Stimulated activated CD4-positive, alpha-beta T cell treated with anti-CD3 and anti-CD28 coated beads, Interleukin-12 subunit alpha, Interleukin-12 subunit beta, amount 100 ng/mL, for 24 hours (primary cell): ENCODE measurements at places on chromosomes 2 and 18.

GRCh38 chr2:163436963-163437362, 298.8 kb downstream of the FIGN start:
- no peak for DNase-seq

DNA sequence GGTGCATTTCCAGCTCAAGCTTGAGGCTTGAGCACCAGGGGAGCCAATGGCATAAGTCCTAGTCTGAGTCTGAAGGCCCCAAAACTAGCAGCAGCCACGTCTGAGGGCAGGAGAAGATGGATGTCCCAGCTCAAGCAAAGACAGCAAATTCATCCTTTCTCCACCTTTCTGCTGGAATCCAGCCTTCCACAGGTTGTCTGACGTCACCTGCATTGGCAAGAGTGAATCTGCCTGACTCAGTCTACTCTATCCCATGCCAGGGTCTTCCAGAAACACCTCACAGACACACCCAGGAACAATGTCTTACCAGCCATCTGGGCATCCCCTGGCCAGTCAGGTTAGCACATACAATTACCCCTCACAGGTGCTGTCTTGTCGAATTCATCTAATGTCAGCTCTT, 76.2 kb upstream of the SOX11 start:
- DNase-seq, result no peak

DNA sequence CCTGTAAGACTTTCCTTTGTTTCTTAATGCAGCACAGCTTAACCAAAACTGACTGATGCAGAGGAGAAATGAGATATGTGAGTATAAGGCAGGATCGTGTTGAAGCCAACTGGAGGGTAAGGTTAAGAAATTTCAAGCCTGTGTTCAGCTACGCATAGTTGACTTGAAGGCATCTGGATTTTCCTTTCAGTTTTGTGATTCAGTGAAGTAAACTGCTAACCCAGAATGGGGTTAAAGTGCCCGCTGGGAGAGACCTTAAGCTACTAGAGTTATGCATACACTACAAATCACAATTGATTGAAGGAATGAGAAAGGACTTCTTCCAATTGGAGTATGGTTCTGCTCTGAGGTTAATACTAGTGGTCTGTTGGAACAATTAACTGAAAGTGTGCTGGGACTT, 22.6 kb downstream of the THSD7B start:
- no peak for DNase-seq

DNA sequence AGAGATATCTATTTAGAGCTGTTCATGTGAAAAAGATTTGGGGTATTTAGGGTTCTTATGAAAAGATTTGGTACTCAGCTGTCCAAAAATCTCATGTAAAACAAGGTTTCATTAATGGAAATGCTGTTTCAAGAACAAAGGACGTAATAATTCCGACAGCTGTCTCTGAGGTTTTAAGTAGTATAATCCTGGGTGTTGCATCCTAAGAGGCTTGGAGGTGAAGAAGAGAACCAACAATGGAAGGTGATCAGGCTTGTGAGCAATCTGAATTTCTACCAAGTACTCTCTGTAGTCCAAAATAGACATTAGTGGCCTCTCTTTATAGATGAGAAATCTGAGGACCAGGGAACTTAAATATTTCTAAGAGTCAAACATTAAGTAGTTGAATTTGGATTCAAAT, 205.1 kb downstream of the BABAM2 start:
- no peak for DNase-seq

DNA sequence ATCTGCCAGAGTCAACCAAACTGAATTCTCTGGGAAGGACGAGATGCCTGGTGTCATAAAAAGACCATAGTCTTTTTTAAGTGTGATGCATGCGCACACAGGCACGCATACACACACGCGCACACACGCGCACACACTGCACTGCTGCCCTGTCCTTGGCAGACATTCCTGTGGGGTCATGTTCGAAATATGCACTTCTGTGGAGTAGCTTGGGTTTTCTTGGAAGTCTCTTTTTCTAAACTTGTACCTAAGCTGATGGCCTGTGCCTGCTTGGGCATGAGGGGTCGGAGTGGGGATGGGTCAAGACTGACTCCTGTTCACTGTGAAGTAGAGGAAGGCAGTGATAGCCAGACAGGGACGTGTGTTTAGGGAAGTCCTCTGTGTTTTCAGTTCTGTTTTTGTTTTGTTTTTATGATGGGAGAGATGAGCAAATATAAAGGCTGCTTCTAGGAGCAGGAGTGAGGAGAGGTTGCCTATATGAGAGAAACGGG, 4.0 kb upstream of the RMC1 start:
- DNase-seq, result no peak
